ENCODE measurements at places on chromosomes 7 and 10.

GRCh38 chr10:132642732-132643008 lies 105.1 kb downstream of the INPP5A start:
- no peak for DNase-seq

GRCh38 chr7:110564246-110564645 lies 526.7 kb upstream of the LRRN3 start:
- DNase-seq: no peak

GRCh38 chr7:128178611-128179010 lies 62.5 kb upstream of the LEP start:
- DNase-seq: no peak

DNA sequence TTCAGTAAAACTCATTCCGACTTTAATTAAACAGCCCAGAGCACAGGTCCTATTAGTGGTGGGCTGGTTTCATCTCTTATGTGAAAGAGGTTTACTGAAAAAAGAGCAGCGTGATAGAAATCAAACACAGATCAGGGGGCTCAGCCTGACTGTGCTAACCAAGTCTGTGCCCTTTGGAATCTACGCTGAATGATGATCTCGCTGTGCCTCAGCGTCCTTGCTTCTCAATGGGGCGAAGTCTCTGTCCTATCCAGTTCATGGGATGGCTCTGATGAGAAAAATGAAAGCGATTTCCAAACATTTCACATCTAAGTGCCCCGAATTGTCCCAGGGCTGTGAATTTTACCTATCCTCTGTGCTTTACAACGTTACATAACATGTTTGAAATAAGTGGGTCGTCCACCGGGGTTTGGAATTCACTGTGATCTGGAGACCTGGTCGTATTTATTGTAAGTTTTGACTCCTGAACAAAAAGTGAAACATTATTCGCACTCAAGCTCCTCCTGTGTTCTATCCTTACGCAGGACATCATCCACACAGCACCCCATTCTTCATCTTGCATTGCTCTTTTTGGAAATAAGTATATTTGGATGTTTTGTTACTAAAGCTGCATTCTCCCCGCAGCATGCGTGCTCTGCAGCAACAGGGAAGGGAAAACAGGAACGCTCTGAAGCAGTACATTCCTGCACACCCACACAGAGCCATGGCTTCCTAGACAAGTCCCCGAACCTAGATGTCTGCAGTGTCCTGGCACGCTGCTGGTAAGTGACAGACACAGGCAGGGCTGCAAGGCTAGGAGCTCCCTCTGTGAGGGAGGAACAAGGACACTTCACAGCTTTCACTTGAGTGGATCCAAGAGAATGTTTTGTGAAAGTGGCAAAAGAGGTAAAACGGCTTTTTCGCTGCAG lies 83.5 kb downstream of the SLC37A3 start:
- no peak for DNase-seq

- DNase-seq: no peak
These were observed 27.6 kb upstream of the BMS1 start for GRCh38 chr10:42755028-42755451.

- no peak for DNase-seq
These were observed 220.5 kb downstream of the CDK14 start for GRCh38 chr7:90816511-90817142.

- DNase-seq: no peak
These were observed 278.2 kb downstream of the SNX13 start for GRCh38 chr7:17661982-17662585.

GRCh38 chr7:36475381-36475780 lies 85.7 kb downstream of the ANLN start:
- no peak for DNase-seq
